ENCODE measurements at places on chromosomes 1 and 21.

- no peak for DNase-seq
Measured at GRCh38 chr21:45135868-45136267, 61.5 kb downstream of the ADARB1 start.

DNA sequence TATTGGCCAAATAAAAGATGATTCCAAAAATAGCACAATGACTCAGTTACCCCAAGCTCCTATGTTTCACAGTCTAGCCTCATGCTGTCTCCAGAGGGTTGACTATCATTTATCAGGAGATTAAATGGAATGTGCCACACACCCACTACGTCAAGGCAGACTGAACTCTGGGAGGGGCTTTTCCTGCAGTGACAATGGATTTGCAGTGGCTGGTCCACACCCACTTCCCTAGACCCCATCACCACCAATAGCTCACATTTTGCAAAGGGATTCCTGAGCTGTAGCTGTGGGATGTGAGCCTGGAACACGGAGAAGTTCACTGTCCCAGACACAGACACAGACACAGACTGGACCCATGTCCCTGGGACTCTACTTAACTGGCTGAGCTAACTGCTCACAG is 77.1 kb downstream of the HLCS start:
- no peak for DNase-seq

- DNase-seq, result no peak
Measured at GRCh38 chr1:227355542-227356245, 37.4 kb upstream of the CDC42BPA start.

DNA sequence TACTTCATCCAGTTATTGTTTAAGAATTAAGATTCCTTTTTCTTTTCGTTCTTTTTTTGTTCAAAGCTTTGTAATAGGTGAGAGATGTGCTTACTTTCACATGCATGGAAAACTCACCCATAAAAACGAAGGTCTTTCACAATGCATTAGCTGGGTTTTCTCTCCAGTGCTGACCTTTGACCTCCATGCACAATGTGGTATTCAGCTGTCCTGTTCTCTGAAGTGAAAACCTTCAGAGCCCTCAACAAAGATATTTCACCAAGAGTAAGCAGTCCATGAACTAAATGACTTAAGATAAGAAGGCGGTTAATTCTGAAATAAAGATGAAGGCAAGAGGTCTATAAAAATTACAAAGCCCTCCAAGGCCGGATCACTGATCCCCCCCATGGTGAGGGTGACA is 77.1 kb upstream of the IPO9 start:
- DNase-seq, result no peak

GRCh38 chr1:119713039-119713748 is 1.5 kb downstream of the PHGDH start:
- no peak for DNase-seq

- DNase-seq, result no peak
Measured at GRCh38 chr1:29579821-29580425, 343.6 kb downstream of the PTPRU start.

GRCh38 chr21:45502006-45502345 is 40.3 kb downstream of the SLC19A1 start:
- DNase-seq, result no peak

DNA sequence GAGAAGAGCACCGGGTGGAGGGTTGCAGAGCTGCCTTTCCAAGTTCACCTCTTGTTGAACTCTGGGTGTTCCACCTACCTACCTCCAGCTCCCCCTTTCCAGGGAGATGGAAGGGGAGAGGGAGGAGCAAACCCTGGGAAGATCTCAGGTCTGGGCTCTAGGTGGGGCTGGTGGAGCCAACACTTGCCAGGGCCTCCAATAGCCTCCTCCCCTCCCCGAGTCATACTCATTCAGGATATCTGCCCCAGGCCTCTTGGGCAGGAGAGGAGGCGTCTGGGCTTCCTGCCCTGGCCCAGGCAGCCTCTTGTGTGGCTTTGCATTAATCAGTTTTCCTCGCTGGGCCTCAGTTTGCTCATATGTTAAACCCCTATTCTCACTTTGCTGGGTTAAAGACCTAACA is 13.4 kb downstream of the RAP1GAP start:
- DNase-seq, result no peak

- DNase-seq, result no peak
Measured at GRCh38 chr1:234614081-234614489, 4.1 kb upstream of the IRF2BP2 start.

DNA sequence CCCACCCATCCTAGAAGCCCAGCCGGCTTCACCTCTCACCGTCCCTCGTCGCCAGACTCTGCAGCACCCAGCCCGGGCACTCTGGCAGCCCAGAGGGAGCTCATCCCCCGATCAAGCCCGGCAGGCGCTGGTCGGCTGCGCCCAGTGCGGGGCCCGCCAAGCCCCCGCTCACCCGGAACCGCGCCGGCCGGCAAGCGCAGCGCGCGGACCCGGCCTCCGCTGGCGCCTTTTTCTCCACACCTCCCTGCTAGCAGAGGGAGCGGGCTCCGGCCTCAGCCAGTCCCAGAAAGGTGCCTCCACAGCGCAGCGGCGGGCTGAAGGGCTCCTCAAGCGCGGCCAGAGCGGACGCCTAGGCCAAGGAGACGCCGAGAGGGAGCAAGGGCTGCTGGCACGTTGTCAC is 2023.3 kb downstream of the NCAM2 start:
- no peak for DNase-seq

DNA sequence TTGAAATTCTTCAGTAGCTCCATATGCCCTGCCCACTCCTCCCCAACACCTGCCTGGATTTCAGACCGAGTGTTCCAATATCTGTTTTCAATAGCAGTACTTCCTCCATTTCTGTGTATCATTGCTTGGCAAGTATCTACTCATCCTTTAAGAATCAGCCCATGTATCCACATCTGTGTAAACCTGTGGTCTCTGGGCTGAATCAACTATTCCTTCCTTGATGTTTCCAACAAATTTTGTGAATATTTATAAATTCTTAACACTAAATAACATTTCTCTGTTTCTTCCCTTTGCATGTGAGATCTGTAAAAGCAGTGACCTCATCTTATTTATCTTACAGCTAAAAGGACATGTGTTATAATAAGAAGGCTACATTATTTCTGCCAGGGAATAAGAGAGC is 26.0 kb upstream of the UAP1 start:
- no peak for DNase-seq

- no peak for DNase-seq
Measured at GRCh38 chr21:32415451-32416398, 3.2 kb downstream of the EVA1C start.

- no peak for DNase-seq
Measured at GRCh38 chr1:235015291-235015985, 113.2 kb downstream of the TOMM20 start.

- DNase-seq, result no peak
Measured at GRCh38 chr1:29689372-29690030, 453.2 kb downstream of the PTPRU start.

GRCh38 chr1:86703696-86704457 is 499 bp upstream of the SH3GLB1 start:
- DNase-seq, result no peak

- DNase-seq, result no peak
Measured at GRCh38 chr1:110990541-110990940, 26.8 kb upstream of the LRIF1 start.
